Glutamatergic neuron (in vitro differentiated cells): ENCODE measurements at places on chromosomes 1 and 21. TPM values are rescaled to one million over a fixed set of nuclear protein-coding genes. Genes with fewer than 3 reads are reported as not detected.

KLHDC8A gene
- 125 TPM for total RNA-seq

LCE1B gene
- total RNA-seq: not detected

KLHL17 gene
- 103 TPM for total RNA-seq

- H3K36me3 ChIP-seq: no peaks in the 10 kb centered on the region
- peak overlapping the region; percentile 28 for H3K27ac ChIP-seq
- H3K4me3 ChIP-seq: peak overlapping the region; percentile 56
- H3K4me1 ChIP-seq: peaks cover 49% of the 10 kb centered on the region
- DNase-seq: no peak
- no peaks in the 10 kb centered on the region for H3K27me3 ChIP-seq
These were observed 69.8 kb upstream of the HSPA13 start for GRCh38 chr21:14452727-14453241.

CFHR2 gene
- total RNA-seq: not detected

GRCh38 chr1:206001476-206001888 is 1.7 kb downstream of the RAB7B start:
- peaks cover 2% of the 10 kb centered on the region for H3K27me3 ChIP-seq
- no peak overlapping the region for H3K27ac ChIP-seq
- peaks cover 11% of the 10 kb centered on the region for H3K36me3 ChIP-seq
- DNase-seq: no peak
- peaks cover 2% of the 10 kb centered on the region for H3K4me1 ChIP-seq

- H3K27ac ChIP-seq: no peak overlapping the region
- no peaks in the 10 kb centered on the region for H3K36me3 ChIP-seq
These were observed 1.0 kb downstream of the DNAJB4 start for GRCh38 chr1:78005755-78006154.

DNA sequence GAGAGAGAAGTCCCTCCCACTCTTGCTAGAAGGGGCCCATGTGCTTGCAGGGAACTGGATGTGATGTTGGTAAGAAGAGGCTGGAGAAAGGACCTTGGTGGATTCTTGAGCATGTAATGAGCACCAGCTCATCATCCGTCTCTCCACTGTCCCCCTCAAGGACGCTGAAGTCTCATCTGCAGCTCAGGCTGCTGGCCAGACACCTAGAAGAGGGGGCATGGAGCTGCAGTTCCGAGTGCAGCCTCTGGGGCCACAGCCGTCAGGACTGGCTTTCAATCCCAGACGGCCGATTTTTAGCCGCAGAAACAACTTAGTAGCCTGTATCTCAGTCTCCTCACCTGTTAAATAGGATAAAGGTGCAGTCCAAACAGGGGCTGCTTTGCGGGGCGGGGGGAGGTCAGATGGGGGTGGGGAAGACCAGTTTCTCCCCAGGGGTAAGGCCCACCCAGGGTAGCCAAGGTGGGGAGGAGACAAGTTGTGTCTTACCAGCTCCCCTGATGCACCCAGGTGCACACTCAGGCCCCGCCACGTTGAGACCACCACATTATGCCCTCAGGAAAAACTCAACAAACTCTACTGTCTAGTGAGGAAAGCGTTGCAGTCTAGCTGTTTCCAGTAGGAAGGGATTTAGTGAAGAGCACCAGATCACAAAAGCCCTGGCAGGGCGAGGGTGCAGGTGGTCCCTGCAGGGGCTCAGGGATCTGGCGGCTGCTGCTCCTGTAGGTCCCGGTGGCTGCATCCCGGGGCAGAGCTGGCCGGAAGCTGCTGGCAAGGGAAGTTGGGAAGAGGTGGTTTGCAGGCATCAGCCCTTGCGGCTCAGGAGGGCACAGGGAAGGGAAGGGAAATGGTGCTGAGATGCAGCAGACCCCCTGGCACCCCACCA is 29.5 kb downstream of the LDLRAP1 start:
- H3K27ac ChIP-seq: no peak overlapping the region
- no peaks in the 10 kb centered on the region for H3K36me3 ChIP-seq
- peak; percentile 86 for DNase-seq
- H3K27me3 ChIP-seq: peaks cover 3% of the 10 kb centered on the region

DNA sequence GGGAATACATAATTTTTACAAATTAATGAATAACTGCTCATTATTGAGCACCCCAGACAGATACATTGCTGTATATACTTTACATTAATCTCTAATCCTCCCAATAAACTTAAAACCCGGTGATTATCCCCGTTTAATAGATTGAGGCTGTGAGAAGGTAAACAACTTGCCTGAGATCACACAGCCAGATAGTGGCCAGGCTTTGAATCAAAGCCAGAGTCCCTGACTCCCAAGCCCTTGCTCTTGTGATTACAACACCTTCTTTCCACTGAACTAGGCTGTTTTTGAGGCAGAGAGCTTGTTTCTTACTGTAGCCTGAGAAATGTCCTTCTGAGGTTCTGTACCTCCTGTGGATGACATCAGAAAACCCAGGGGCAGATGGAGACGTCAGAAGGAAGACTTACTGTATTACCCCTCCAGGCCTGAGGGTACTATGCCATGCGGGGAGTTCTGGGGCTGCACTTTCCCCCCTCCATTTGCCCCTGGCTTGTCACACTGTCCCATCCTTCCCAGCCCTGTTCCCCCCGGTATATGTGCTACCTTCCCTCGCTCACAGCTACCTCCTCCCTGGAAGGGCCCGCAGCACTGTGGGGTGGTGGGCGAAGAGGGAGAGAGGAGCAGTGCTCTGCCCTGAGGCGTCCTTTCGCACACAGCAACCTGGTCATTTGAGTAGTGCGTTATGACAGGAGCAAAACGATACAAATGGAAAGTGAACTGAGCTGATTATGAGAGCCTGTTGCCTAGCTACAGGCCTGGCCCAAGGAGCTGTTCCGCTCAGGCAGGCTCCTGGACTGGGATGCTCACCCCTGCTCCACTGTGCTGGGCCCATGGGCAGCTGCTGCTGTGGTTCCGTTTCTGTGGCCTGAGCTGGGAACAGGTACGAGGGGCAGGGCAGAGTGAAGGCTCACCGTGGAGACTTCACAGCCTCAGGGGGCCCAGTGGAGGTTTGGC is 4.6 kb downstream of the KCNC4 start:
- H3K36me3 ChIP-seq: no peaks in the 10 kb centered on the region
- DNase-seq: no peak
- H3K27me3 ChIP-seq: peaks cover 10% of the 10 kb centered on the region
- H3K4me3 ChIP-seq: peak overlapping the region; percentile 39
- H3K4me1 ChIP-seq: peaks cover 15% of the 10 kb centered on the region

DNA sequence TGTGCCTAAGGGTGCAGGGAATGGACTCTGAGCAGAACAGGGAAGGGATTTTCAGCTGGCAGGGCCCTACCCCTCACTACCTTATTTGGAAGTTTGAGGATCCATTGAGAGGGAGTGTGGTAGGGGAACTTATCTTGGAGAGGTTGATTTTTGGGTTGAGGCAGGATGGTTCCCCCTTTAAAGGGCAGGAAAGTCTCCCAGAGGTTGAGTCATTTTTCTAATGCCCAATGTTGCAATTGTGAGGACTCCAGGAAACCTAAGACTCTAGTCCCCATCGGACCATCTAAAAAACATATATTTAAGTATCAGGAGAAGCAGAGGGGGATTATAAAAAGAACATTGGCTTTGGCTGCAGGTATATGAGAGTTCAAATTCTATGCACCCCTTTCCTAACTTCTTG is 47.3 kb downstream of the SAMD13 start:
- no peak for DNase-seq
- no peaks in the 10 kb centered on the region for H3K36me3 ChIP-seq
- no peaks in the 10 kb centered on the region for H3K4me1 ChIP-seq
- H3K27me3 ChIP-seq: no peaks in the 10 kb centered on the region
- H3K27ac ChIP-seq: no peak overlapping the region

SNX7 gene
- total RNA-seq: 20.3 TPM

- no peak for DNase-seq
- H3K36me3 ChIP-seq: no peaks in the 10 kb centered on the region
- no peak overlapping the region for H3K4me3 ChIP-seq
- H3K4me1 ChIP-seq: peaks cover 12% of the 10 kb centered on the region
- no peak overlapping the region for H3K27ac ChIP-seq
- peaks cover 1% of the 10 kb centered on the region for H3K27me3 ChIP-seq
These were observed 33.4 kb downstream of the VTCN1 start for GRCh38 chr1:117177376-117177775.

- no peaks in the 10 kb centered on the region for H3K36me3 ChIP-seq
- H3K4me1 ChIP-seq: no peaks in the 10 kb centered on the region
- H3K27ac ChIP-seq: peak overlapping the region; percentile 14
- peak overlapping the region; percentile 86 for H3K4me3 ChIP-seq
- H3K27me3 ChIP-seq: peaks cover 4% of the 10 kb centered on the region
- peak; percentile 27 for DNase-seq
These were observed 431 bp downstream of the RAB42 start for GRCh38 chr1:28592321-28593071.

GRCh38 chr21:36087362-36088138 is 17.7 kb downstream of the CBR1 start:
- H3K4me1 ChIP-seq: no peaks in the 10 kb centered on the region
- H3K4me3 ChIP-seq: no peak overlapping the region
- no peaks in the 10 kb centered on the region for H3K27me3 ChIP-seq
- DNase-seq: no peak
- H3K36me3 ChIP-seq: no peaks in the 10 kb centered on the region

DNA sequence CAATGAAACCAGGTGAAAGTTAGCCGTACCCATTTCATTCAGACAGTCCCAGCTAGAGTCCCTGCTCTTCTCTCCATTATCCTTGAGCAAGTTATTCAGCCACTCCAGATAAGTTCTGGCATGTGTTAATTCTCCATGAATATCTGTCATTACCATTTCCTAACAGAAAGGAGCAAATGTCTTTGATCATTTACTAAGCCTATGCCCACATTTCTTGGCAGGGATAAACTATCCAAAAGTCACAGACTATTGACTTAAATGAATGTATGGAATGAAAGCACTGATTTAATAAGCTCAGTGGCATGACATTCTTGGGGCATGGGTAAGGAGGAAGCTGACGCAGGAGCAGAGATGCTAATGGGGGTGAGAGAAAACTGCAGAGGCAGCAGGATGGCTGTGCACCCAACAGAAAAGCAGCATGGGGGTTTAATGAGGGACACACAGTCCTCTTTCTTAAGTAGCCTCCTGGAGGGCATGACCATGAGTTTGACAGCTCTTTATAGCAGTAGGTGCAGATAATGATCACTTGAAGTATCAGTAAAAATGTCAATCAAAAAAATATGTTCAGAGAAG is 17.6 kb upstream of the DHCR24 start:
- no peaks in the 10 kb centered on the region for H3K36me3 ChIP-seq
- no peak for DNase-seq
- H3K4me3 ChIP-seq: no peak overlapping the region
- H3K27ac ChIP-seq: no peak overlapping the region
- H3K4me1 ChIP-seq: peaks cover 5% of the 10 kb centered on the region

- no peak overlapping the region for H3K4me3 ChIP-seq
- H3K27ac ChIP-seq: no peak overlapping the region
- no peaks in the 10 kb centered on the region for H3K4me1 ChIP-seq
- H3K36me3 ChIP-seq: peaks cover 50% of the 10 kb centered on the region
These were observed 45.9 kb upstream of the COL6A1 start for GRCh38 chr21:45935628-45936027.

DNA sequence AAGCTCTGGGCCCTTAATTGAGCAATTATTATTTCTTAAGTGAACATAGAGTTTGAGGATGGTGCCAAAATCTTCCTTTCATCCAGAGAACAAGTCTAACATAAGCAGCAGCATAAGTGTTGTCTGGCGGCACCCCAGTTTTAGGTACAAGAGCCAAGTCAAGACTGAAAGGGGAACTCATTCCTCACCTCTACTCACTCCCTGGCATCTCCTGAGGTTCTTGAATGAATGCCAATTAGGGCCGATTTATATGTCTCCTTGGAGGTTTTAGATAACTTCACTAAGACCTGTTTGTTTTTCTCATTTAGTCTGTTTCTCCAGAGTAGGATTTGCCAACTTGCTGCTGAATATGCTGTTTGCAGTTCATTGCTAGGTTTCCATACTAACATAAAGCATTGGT is 42.6 kb upstream of the ADGRL2 start:
- H3K4me1 ChIP-seq: no peaks in the 10 kb centered on the region

DNA sequence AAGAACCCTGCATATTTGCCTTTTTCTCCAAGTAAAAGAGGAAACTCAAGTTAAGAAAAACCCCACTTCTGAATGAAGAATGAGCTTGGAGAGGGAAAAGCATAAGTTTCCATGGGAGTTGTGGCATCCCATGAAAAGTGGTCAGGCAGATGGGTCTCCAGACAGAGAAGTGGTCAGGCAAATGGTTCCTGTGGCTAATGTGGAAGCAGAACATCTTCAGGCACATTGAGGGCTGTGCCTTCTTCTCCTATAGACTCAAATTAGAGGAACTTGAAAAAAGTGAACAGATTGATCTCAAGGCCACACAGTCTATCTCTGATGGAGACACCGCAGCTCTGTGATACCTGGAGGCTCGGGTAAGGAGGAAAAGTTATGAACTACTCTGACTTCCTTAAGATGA is 55.7 kb upstream of the KIRREL1 start:
- no peaks in the 10 kb centered on the region for H3K4me1 ChIP-seq
- H3K36me3 ChIP-seq: no peaks in the 10 kb centered on the region
- no peak overlapping the region for H3K27ac ChIP-seq

DNA sequence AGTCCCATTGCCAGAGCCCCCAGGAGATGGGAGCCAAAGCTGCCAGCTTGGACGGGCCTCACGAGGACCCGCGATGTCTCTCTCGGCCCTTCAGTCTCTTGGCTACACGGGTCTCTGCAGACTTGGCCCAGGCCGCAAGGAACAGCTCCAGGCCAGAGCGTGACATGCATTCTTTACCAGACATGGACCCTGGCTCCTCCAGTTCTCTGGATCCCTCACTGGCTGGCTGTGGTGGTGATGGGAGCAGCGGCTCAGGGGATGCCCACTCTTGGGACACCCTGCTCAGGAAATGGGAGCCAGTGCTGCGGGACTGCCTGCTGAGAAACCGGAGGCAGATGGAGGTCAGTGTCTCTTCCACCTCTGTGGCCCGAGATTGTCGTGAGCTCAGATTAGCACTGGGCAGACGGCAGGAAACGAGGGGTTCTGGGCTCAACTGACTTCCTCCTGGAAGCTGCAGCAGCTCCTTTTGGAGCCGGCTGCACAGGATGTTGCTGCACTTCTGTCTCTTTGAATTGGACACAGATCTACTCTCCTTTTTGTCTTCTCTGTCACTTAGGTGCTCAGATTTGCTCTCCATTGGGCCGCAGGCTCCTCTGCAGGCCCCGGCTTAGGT is 68.0 kb downstream of the DISC1 start:
- peaks cover 26% of the 10 kb centered on the region for H3K4me1 ChIP-seq
- peaks cover 10% of the 10 kb centered on the region for H3K27me3 ChIP-seq
- no peaks in the 10 kb centered on the region for H3K36me3 ChIP-seq
- peak overlapping the region; percentile 14 for H3K27ac ChIP-seq
- DNase-seq: no peak

DNA sequence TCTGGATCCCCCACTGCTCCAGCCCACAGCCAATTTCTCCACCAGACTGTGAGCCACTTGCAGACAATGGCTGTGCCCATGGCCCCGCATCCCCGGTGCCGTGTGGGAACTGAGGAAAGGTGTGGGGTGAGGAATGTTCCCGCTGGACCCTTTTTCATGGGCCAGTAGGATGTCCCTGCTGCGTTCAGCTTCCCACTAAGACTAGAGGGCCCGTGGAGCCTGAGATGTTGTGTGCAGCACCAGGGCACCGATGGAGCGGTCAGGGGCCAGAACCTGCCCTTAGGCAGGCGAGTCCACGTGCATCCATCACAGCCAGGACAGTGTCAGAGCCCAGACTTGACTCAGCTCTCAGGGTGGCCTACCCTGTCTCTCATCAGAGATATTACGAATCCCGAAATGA is 105.7 kb upstream of the COL6A1 start:
- H3K4me3 ChIP-seq: no peak overlapping the region
- no peak overlapping the region for H3K27ac ChIP-seq
- no peaks in the 10 kb centered on the region for H3K36me3 ChIP-seq
